Frontal cortex (tissue), 4 donors: ENCODE measurements at places on chromosomes 4 and X.

DNA sequence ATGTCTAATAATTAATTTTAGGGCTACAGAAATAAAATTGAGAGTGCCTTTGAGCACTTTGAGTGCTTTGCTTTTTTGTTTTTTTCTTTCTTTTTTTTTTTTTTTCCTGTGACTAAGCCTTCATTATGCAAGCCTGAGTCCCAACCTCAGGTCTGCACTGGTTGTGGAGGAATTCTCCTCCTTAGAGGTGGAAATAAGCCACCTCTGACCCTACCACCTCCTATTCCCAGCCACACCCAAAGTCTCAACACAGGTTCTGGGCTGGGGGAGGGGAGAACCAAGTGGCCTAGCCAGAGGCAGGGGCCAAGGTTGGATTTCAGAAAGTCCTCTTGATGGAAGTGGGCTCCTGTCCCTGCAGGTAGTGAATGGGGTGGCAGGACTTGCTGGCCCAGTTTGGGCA lies 180.2 kb downstream of the ARAP2 start:
- DNase-seq: no peak

- DNase-seq: no peak
These were observed 25.1 kb downstream of the OCRL start for GRCh38 chrX:129565046-129565650.

DNA sequence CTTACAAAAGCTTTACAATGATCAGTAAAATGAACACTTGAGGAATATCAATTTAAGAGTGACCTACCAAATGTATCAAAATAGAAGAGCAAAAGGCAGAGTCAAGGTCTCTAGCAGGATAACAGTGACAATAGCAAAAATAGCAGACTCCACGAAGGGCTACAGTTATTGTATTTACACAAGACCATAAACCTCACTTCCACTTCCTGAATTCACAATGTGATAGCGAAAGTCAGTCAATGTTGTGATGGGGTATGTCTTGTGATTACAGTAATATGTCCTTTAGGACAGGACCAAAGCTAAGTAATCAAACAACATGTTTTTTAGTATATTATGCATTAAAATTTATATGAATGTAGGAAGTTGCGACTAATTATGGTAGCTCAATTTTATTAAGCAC lies 139.6 kb downstream of the IQCM start:
- DNase-seq: no peak

DNA sequence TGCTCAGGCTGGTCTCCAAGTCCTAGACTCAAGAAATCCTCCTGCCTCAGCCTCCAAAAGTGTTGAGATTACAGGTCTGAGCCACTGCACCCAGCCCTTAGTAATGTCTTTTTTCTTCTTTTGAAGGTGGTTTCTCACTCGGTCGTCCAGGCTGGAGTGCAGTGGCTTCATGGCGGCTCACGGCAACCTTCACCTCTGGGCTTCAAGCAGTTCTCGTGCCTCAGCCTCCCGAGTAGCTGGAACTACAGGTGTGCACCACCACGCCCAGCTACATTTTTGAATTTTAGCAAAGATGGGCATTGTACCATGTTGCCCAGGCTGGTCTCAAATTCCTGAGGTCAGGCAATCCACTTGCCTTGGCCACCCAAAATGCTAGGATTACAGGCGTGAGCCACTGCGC lies 32.3 kb upstream of the ASMTL start:
- DNase-seq: no peak

DNA sequence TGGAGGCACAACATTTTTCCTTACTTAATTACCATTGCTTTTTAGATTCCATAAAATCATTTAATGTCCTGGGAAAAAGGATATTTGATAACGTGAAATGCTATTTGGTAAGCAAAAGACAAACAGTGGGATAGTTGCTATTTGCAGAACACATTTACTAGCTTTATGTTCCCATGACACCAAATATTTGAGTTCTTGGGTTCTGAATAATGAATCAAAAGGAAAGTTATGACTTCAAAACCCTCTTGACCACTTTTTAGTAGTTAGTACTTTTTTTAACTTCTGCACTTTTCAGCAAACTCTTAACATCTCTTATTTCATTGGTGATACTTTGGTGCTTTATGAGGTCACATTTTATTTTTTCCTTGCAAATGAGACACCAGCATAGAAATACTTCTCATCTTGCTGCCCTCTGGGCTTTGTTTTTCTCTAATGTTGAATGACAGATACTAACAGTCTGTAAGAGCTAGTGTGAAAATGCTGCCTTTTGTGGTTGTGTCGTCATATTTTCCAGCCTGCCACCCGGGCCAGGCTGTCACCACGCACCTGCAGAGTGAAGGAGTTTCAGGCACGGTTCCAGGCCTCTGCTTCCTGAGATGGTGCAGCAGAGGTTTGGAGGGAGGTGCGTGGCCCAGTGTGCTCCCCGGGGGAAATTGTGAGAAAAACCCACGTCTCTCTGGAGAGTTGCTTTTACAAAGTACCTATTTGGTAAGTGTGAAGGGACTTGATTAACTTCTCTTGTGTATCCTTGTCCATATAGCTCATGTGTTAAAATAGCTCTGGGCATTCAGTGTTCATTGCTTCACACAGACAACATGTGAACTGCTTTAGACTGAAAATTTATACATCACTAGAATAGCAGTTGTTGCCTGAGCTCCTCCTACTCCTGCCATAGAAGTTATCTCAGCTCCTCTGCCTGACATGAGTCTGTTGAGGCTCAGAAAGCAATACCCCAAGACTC lies 34.7 kb downstream of the MSL3 start:
- no peak for DNase-seq

GRCh38 chr4:156830351-156830750 lies 141.2 kb downstream of the PDGFC start:
- no peak for DNase-seq

- DNase-seq: no peak
These were observed 48.0 kb upstream of the NDST3 start for GRCh38 chr4:117986321-117986720.

DNA sequence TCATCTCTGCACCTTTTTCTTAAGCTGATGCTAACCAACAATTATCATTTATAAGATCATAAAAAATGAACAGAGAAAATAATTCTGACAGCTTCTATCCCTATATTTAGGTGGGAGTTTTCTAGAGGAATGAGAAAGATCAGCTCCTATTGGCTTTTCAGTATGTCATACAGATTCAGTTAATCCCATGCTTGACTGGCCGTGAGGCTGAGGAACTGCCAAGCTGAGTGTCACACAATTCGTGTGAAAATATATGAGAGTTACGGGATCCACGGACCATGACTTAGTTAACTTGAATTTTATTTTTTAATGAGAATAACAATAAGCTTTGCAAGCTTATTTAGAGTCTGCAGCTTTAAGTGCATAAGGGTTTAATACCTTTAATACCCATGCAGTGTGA lies 37.5 kb downstream of the PHEX start:
- DNase-seq: no peak
